ENCODE measurements at places on chromosomes 2 and 18. TPM values are rescaled to one million over a fixed set of nuclear protein-coding genes. Genes with fewer than 3 reads are reported as not detected.

DNA sequence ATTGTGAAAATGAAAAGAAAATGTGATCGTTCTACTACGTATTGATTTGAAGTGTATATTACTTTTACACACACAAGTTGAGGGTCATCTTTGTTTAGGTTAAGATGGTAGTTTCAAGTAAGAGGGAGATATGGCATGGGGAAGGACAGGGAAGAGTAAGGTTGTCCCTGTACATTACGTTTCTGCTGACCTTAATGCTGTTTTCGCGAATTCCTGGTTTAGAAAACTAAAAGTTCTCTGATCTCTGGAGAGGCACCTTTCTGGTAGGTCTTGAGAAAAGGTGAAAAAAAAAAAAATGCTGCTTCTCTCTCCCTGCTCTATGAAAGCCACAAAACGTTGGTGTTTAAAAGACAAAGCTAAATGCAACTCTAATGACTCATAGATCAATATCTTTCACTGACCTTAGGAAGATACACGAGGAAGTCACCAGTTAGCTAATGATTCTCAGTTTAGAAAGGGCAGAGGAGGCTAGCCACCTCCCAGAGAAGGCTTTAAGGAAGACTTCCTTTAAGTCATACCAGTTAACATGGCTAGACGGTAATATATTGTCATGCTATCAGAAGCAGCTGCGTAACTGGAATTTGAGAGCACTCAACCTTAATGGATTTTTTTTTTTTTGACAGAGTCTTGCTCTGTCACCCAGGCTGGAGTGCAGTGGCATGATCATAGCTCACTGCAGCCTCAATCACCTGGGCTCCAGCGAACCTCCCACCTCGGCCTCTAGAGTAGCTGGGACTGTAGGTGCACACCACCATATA is 13.2 kb downstream of the TXNDC2 start:
- H3K4me1 ChIP-seq: peaks cover 25% of the 10 kb centered on the region
- H3K27me3 ChIP-seq: no peaks in the 10 kb centered on the region
- DNase-seq: peak; percentile 56
- peak overlapping the region; percentile 73 for H3K27ac ChIP-seq
- no peaks in the 10 kb centered on the region for H3K36me3 ChIP-seq

- DNase-seq: no peak
- H3K36me3 ChIP-seq: no peaks in the 10 kb centered on the region
- no peak overlapping the region for H3K27ac ChIP-seq
- no peaks in the 10 kb centered on the region for H3K4me1 ChIP-seq
- H3K4me3 ChIP-seq: no peak overlapping the region
Observed at GRCh38 chr2:134457765-134458472, 204.0 kb downstream of the MGAT5 start.

GRCh38 chr2:192000196-192000980 is 153.5 kb upstream of the CAVIN2 start:
- H3K36me3 ChIP-seq: no peaks in the 10 kb centered on the region
- no peaks in the 10 kb centered on the region for H3K27me3 ChIP-seq
- no peaks in the 10 kb centered on the region for H3K4me1 ChIP-seq

- DNase-seq: no peak
- H3K36me3 ChIP-seq: no peaks in the 10 kb centered on the region
- H3K27me3 ChIP-seq: no peaks in the 10 kb centered on the region
- no peak overlapping the region for H3K27ac ChIP-seq
- H3K4me1 ChIP-seq: peaks cover 17% of the 10 kb centered on the region
- no peak overlapping the region for H3K4me3 ChIP-seq
Observed at GRCh38 chr2:102253140-102253752, 58.1 kb upstream of the IL1RL1 start.

GRCh38 chr2:221641181-221641871 is 69.2 kb upstream of the EPHA4 start:
- H3K27ac ChIP-seq: no peak overlapping the region
- peak; percentile 78 for DNase-seq
- H3K4me3 ChIP-seq: no peak overlapping the region
- H3K4me1 ChIP-seq: no peaks in the 10 kb centered on the region

DNA sequence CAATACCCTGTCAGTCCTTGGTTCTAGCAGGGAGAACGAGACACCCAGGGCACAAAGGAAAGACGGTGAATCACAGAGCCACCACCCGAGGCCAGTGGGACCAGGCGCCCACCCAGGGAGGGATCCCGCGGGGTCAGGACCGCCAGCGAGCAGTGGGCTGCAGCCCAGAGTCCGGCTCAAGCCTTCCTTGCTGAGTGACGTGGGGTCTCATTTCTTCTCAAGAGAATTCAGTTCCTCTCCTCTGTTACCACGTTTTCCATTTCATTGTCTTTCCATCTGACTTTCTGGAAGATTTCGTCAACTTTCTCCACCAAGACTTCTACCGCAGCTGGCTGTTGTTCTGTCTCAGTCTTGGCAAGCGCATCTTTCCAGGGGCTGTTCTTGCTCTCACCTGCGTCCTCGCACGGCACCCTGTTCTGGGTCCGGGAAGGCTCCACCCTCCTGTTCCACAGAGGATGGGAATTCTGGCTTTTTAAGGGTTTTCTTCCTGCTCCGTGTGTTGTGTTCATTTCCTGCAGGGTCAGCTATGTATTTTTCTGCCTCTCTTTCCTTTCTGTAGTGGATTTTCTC is 248.6 kb downstream of the NDUFA10 start:
- H3K27ac ChIP-seq: no peak overlapping the region
- peaks cover 99% of the 10 kb centered on the region for H3K27me3 ChIP-seq
- no peaks in the 10 kb centered on the region for H3K36me3 ChIP-seq
- no peaks in the 10 kb centered on the region for H3K4me1 ChIP-seq
- DNase-seq: no peak

- no peaks in the 10 kb centered on the region for H3K27me3 ChIP-seq
- H3K4me1 ChIP-seq: no peaks in the 10 kb centered on the region
- H3K4me3 ChIP-seq: no peak overlapping the region
Observed at GRCh38 chr2:228681426-228681825, 499.9 kb upstream of the SPHKAP start.

GRCh38 chr2:193446967-193447366 is 1252.2 kb upstream of the TMEFF2 start:
- no peaks in the 10 kb centered on the region for H3K4me1 ChIP-seq
- no peaks in the 10 kb centered on the region for H3K27me3 ChIP-seq
- no peaks in the 10 kb centered on the region for H3K36me3 ChIP-seq
- H3K4me3 ChIP-seq: no peak overlapping the region
- DNase-seq: no peak
- H3K27ac ChIP-seq: no peak overlapping the region

DNA sequence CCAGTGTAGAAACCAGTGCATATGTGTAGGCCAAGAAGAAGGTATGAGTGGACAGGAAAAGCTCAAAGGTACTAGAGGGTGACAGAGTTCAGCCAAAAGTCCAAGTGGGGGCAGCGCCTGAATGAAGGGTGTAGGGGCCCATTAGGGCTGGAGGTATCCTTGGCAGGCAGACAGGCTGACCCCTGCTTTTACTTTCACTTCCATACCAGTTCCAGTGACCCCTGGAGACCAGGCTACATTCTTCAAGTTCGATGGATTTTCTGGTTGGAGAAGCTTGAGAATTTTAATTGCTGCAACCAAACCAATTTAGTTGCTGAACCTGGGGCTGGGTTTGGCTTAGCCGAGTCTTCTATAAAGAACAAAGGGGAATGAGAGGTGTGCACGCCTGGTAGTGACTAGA is 42.3 kb upstream of the MRPL33 start:
- H3K4me3 ChIP-seq: no peak overlapping the region
- peak; percentile 62 for DNase-seq
- no peaks in the 10 kb centered on the region for H3K27me3 ChIP-seq
- peak overlapping the region; percentile 10 for H3K27ac ChIP-seq
- H3K36me3 ChIP-seq: no peaks in the 10 kb centered on the region

FAP gene
- total RNA-seq: not detected

DNA sequence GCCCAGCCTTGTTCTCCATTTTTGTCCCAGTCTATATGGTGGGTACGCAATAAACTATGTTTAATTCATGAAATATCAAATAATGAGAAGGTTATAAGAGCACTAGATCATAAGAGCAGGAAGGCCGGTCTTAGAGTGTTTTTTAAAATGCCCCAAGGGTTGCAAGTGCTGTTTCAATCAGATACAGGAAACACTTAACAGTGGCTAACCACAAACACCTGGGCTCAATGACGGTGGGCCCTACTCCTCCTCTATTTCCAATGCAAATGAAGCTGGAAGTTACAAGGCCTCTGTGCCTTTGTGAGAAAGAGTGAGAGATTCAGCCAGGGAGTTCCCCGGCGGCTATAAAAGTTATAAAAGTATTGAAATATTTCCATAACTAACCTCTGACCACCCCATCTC is 18.9 kb upstream of the WDR33 start:
- H3K27ac ChIP-seq: no peak overlapping the region
- no peaks in the 10 kb centered on the region for H3K4me1 ChIP-seq
- no peaks in the 10 kb centered on the region for H3K27me3 ChIP-seq
- no peaks in the 10 kb centered on the region for H3K36me3 ChIP-seq

DNA sequence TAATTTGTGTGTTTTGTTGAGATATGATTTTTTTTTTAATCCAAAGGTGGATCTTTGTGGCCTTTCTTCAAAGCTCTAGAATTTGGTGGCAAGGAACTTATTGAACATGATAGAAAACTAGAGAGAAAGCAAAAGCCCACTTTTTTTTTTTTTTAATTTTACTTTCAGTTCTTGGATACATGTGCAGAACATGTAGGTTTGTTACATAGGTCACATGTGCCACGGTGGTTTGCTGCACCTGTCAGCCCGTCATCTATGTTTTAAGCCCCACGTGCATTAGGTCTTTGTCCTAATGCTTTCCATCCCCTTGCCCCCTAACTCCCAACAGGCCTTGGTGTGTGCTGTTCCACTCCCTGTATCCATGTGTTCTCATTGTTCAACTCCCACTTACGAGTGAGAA is 135.9 kb downstream of the RHBDD1 start:
- no peaks in the 10 kb centered on the region for H3K36me3 ChIP-seq
- H3K27ac ChIP-seq: no peak overlapping the region
- no peaks in the 10 kb centered on the region for H3K4me1 ChIP-seq
- H3K27me3 ChIP-seq: no peaks in the 10 kb centered on the region

NEU4 gene
- 0.92 TPM for total RNA-seq

ASIC4 gene
- total RNA-seq: 0.30 TPM

- H3K4me3 ChIP-seq: no peak overlapping the region
- H3K27ac ChIP-seq: peak overlapping the region; percentile 93
- peaks cover 72% of the 10 kb centered on the region for H3K4me1 ChIP-seq
Observed at GRCh38 chr2:46963941-46964673, 48.5 kb upstream of the MCFD2 start.

GRCh38 chr2:80037310-80037709 is 267.2 kb downstream of the LRRTM1 start:
- H3K4me1 ChIP-seq: no peaks in the 10 kb centered on the region
- H3K36me3 ChIP-seq: no peaks in the 10 kb centered on the region
- H3K4me3 ChIP-seq: no peak overlapping the region
- H3K27ac ChIP-seq: no peak overlapping the region

- H3K4me1 ChIP-seq: no peaks in the 10 kb centered on the region
- no peak for DNase-seq
- H3K4me3 ChIP-seq: no peak overlapping the region
- H3K36me3 ChIP-seq: no peaks in the 10 kb centered on the region
- peaks cover 15% of the 10 kb centered on the region for H3K27me3 ChIP-seq
- no peak overlapping the region for H3K27ac ChIP-seq
Observed at GRCh38 chr2:104858006-104858978, 4.4 kb downstream of the POU3F3 start.

CAPN13 gene
- total RNA-seq: 1.5 TPM

IL36G gene
- total RNA-seq: not detected
